Retina (tissue), 1 donor: ENCODE measurements at places on chromosomes 12 and 14.
A peak's percentile ranks its signal among the peaks of the same experiment; 100 is the strongest.

DNA sequence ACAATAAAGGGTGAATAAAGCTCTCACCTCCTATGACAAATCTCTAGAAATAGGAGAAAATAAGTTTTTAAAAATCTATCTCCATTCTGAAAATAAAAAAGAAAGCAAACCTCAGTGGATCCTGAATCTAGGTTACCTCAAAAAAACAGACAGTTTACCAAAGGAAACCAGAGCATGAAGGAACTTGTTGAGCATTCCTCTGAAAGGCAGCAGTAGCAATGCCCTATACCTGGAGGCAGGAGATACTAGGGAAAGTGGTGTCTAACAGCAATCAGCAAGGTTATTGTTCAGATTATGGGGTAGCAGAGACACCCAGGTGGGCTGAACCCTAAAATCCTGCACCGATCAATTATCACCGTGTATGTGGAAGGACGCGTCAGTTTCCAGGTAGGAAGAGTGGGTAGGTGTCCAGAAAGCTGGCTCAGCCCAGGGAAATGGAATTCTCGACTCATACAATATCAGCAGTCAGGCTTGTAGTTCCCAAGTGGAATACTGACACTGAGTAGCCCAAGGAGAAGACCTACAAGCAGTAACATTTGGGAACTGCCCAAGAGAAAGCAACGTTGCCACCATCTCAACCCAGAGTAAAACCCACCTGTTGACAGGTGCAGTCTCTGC lies 128.3 kb downstream of the ST8SIA1 start:
- no peak for DNase-seq

DNA sequence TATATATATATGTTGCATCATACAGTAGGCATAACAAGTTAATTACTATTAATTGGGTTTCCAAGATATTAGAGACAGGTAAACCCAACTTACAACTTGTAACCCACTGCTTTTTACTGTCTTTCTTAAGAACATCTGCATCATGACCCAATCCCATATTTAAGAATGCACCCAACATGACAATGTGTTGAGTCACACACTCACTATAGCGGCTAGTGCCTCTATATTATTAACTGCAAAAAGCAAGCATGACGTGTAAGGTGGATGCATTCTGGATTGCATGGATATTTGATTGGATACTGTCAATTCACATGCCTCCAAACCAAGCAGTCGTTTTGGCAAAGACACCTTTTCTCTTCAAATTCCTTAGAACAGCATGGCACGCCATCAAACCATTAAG lies 68.2 kb downstream of the KSR2 start:
- DNase-seq: no peak

DNA sequence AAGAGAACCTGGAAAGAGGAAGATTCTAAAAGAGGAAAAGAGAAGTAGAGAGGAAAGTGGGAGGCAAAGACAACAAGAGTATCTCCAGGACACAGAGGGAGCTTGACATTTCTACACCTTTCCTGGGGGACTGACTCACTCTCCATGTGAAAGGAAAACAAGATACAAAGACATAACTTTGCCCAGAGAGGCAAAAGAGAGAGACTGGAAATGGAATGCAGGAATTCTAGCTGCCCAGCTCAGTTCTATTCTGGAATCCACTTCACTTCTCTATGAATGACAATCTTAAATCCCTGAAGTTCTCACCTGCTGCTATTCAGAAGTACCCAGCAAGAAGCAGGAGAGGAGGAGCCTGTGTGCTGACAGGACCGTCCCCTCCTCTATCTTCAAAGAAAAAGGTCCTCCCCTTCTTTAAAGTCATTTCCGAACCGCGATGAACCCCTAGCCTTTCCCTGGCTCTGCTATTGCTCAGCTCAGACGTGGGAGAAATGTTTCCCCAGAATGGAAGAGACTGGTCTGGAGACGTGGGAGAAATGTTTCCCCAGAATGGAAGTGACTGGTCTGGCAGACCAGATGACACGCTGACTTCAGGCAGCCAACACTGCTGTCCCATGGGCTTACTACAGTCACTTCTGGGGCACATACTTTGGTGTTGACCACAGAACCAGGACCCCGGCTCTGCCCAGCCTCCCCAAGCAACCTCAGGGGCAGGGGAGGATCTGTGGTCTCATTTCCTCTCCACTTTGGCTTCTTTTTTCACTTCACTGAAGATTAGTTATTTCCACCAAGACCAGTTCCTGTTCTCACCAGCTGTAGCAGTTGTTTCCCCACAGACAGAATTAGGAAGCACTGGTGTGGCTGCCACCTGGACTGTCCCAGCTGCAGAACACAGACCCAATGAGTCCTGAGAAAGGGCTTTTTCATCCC lies 8.3 kb downstream of the FMNL3 start:
- DNase-seq: no peak

DNA sequence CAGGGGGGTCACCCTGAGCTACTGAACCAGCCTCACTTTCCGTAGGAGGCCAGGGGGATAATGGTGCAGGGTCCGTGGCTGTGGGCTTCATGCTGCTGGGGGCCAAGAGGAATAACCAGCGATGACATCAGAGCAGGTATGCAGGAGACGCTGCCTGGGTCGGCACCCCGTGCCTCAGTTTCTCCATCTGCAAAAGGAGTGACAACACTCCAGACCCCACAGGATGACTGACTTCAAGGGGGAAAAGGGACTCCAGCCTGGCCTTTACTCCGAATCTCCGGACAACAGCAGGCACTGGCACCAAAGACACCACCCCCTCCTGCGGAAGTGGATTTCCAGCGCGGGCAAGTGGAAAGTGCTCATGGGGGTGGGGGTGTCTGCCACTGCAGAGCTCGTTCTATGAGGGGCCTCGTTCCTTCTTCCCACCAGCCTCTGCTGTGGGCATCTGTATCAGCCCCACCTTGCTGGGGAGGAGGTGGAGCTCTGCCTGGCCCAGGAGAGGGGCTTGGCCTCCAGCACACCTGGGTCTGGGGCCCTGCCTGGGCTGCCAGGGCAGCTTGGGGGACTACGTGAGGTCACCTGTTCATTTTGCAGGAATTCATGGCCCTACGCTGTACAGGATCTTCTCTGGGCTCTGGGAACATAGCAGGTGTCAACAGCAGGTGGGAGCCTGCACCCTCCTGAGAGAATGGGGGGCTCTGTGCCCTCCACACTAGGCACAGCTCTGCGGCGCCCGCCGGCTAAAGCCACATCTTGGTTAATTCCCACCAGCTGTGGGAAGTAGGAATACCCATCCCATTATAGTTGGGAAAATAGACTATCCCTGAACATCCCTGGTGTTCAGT lies 216.6 kb upstream of the C14orf180 start:
- no peak for DNase-seq

DNA sequence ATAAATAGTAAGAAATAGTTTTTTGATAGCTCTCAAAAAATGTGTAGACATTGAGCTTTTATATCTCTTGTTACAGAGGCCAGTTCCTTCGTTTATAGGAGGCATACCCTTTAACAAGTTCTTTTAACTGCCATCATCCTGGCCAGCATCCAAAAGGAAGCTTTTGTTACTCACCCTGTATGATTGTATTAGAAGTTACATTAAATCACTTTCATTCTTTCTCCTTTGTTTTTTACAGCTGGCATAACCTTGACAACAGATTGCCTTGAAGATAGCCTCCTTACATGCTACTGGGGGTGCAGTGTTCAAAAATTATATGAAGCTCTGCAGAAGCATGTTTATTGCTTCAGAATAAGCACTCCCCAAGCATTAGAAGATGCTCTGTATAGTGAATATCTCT lies 20.1 kb downstream of the CGRRF1 start:
- DNase-seq: no peak

- peak; percentile 15 for DNase-seq
Measured at GRCh38 chr14:20934148-20934762, 21.0 kb upstream of the RNASE2 start.

- DNase-seq: no peak
Measured at GRCh38 chr12:42422785-42423184, 96.8 kb downstream of the PPHLN1 start.

- DNase-seq: no peak
Measured at GRCh38 chr14:92971601-92972180, 48.7 kb downstream of the CHGA start.

DNA sequence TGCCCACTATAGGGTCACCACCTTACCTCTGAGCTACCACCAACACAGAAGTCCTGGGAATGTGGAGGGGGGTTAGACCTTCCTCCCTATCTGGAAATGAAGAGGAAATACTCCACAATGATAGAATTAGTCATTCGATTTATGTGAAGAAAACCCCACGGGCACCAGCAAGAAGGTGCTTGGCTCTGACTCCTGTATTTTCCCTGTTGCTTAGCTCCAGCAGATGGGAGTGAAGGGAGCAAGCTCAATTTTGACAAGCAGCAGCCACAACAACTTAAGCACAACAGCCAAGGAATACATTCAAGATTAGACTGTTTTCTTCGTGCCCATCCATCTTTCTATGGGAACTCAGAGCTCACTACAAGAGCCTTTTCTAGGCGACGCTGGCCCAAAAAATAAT lies 191.7 kb downstream of the SPTSSA start:
- DNase-seq: no peak

- no peak for DNase-seq
Measured at GRCh38 chr14:68226523-68226922, 406.9 kb downstream of the RAD51B start.

GRCh38 chr12:108346727-108347710 lies 7.9 kb upstream of the CMKLR1 start:
- no peak for DNase-seq

- DNase-seq: no peak
Measured at GRCh38 chr12:80101126-80101525, 1.8 kb downstream of the OTOGL start.

- no peak for DNase-seq
Measured at GRCh38 chr12:92365333-92365732, 219.7 kb upstream of the BTG1 start.

DNA sequence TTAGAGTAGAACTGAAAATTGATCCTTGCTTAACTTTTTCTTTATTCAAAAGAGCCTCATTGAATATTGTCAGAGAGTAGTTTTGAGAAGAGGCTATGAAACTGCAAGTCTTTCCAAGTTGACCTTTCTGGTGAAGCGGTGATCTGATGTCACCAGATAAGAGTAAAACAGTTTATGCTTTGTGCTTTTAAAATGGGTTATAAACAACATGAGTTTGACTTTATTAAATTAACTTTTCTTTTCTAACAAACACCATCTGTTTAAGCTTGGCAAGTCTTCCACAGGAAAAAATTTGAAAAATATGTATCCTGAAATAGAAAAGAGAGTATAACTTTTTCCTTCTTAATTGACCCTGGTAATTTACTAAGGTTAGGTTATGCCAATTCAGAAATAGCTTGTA lies 408.7 kb upstream of the NOVA1 start:
- DNase-seq: no peak
